EL (cell line): ENCODE measurements at places on chromosomes 7 and 10.

- no peak for DNase-seq
These were observed 17.3 kb downstream of the FAM107B start for GRCh38 chr10:14757394-14757793.

DNA sequence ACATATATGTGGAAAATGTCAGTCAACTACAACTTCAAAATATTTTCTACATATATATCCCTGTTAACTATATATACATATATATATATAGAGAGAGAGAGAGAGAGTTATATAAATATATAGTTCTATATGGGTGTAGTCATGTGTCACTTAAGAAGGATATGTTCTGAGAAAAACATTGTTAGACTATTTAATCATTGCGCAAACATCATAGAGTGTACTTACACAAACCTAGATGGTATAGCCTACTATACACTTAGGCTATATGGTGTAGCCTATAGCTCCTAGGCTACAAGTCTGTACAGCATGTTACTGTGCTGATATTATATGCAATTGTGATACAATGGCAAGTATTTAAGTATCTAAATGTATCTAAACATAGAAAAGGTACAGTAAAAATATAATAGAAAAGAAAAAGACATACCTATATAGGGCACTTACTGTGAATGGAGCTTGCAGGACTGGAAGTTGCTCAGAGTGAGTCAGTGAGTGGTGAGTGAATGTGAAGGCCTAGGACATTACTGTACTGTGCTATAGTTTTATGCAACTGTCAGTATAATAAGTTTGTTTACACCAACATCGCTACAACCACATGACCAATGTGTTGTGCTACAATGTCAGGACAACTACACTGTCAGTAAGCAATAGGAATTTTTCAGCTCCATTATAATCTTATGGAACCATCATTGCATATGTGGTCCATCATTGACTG, 18.0 kb upstream of the FGL2 start:
- no peak for DNase-seq

- no peak for DNase-seq
These were observed 3.9 kb downstream of the PTF1A start for GRCh38 chr10:23195846-23196600.

- DNase-seq: no peak
These were observed 70.6 kb downstream of the CALD1 start for GRCh38 chr7:134850066-134850465.

DNA sequence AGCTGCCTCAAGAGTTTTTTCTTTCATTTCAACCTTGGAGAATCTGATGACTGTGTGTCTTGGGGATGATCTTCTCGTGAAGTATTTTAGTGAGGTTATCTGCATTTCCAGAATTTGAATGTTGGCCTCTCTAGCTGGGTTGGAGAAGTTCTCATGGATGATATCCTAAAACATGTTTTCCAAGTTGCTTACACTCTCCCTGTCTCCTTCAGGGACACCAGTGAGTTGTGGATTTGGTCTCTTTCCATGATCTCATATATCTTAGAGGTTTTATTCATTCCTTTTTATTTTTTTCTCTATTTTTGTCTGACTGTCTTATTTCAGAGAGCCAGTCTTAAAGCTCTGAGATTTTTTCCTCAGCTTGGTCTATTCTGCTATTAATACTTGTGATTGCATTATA, 282.3 kb upstream of the CSTF2T start:
- no peak for DNase-seq

- DNase-seq: no peak
These were observed 21.4 kb upstream of the PAX2 start for GRCh38 chr10:100723770-100724530.

DNA sequence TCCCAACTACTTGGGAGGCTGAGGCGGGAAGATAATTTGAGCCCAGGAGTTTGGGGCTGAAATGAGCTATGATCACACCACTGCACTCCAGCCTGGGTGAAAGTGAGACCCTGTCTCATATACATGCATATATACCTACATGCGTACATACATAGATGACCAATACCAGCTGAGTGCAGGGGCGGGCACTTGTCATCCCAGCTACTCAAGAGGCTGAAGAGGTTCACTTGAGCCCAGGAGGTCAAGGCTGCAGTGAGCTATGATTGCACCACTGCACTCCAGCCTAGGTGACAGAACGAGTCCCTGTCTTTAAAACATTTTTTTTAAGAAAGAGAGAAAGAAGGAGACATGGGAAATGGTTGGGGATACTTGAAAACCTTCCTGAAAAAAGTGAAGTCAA, 17.4 kb upstream of the PROSER2 start:
- DNase-seq: no peak

GRCh38 chr10:63521416-63522276, 445 bp downstream of the REEP3 start:
- DNase-seq: peak; percentile 75

DNA sequence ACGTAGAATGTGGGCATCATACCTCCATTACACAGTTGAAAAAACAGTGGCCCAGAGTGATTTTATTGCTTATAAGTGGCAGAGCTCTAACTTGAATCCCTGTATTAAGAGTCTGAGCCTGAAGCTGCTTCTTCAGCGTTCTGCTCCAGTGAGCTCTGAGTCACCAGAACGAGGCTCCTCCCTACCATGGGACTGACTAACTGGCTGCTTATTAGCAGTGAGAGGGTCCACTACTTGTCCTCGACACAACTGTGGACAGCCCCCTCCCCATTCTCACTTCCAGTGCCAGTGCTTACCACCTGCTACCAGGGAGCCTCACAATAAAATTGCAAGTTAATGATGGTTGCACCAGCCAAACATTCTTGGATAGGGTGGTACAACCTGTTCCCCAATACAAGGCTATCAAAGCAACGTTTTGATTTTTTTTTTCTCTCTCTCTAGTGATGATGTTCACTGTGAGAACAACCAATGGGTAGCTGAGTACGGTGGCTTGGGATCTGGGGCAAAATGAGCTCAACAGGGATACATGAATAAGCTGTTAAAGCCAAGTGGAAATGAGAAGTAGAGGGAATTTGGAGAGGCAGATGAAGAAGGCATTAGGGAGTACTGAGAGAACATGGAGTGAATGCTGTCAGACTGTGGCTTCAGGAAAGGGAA, 2.7 kb upstream of the NRG3 start:
- no peak for DNase-seq

- DNase-seq: no peak
These were observed 310.5 kb upstream of the DGKB start for GRCh38 chr7:15213093-15213492.

- no peak for DNase-seq
These were observed 11.1 kb downstream of the C7orf57 start for GRCh38 chr7:48046458-48046857.

- no peak for DNase-seq
These were observed 23.4 kb downstream of the DOCK4 start for GRCh38 chr7:112182749-112183148.

- no peak for DNase-seq
These were observed 90.3 kb upstream of the TRIM24 start for GRCh38 chr7:138369797-138370196.

GRCh38 chr10:60480865-60481563, 91.3 kb upstream of the ANK3 start:
- DNase-seq: peak; percentile 87

GRCh38 chr7:101411508-101411874, 48.8 kb downstream of the COL26A1 start:
- no peak for DNase-seq

- DNase-seq: no peak
These were observed 196.0 kb upstream of the FZD8 start for GRCh38 chr10:35838054-35838453.

DNA sequence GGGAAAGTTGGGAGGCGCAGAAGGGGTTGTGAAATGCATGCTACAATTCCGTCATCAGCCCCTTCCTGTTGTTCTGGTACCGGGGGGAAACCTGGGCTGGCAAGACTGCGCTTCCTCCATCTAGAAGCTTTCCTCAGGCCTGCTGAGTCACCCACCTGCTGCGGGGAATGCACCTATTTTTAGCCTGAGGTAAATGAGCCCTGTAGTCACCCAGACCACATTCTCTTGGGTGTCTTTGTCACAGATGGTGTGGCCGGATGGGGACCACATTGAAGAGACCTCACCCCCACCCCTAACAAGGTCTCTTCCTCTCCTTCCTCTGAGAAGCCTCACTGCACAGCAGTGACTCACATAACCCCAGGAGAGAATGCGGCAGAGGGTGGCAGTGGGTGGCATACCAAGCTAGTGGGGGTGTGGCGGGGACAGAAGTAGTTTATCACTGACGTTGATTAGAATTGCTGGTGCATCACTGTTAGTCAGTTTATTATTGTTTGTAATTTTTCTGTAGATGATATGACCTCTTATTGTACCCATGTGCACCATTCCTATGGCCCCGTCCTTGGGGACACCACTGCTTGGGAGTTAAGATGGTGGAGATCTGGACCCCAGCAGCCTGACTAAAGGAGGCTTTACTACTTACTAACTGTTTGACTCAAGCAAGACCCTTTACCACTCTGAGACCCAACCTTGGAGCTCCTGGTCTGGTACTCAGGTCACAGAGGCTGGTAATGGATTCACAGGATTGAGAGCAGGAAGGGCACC, 83.0 kb upstream of the DUSP5 start:
- DNase-seq: peak; percentile 83

DNA sequence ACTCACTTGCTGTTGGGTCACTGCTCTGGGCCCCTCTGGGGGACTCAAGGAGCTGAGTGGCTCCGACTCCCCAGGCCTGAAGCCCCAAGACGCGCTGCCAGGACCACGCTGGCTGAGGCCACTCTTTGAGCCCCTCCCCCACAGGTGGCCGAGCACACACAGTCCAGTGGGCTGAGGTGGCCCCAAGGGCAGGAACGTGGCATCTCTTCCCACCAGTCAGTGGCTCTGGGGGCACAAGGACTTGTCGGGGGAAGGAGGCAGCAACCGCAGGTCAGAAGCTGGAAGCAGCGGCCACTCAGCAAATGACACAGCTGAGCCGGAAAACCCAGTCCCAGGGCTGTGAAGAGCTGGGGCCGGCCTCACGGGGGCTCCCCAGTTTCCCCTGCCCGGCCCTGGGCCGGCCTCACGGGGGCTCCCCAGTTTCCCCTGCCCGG, 24.1 kb downstream of the GRIFIN start:
- no peak for DNase-seq

- DNase-seq: no peak
These were observed 9.0 kb downstream of the NDST2 start for GRCh38 chr10:73802276-73802991.

DNA sequence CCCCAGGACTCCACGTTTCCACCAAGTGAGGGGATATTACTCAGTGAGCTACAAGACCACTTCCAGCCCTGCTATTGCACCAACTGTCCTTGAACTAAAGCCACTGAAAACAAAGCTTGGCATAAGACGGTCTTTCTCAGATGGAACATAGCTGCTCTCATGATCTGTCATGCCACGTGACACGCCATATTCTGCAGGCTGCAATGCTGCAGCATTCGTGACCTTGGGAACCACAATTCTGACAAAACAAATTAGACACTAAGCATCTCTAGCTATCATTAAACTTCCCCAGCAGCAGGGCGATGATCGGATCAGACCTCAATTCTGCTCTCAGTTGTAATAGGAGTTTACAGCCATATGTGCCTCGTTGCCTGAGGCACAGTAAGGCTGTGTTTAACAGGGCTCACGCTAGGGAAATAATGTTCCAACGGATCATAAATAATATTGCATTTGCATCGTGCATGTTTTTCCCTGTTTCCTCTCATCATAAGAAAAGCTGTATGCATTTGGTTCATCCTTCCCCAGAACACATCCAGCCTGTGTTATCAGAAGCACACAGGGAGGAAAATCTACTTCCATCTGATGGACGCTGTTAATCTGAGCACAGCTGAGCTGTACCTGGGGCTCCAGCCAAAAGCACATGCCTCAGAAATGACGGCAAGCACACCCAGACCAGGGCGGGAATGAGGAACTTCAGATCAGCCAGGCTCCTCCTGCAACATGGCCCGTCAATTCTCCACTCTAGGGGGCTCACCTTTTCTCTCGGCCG, 38.6 kb upstream of the CNPY1 start:
- DNase-seq: peak; percentile 45

GRCh38 chr10:105104297-105104696, 463.2 kb downstream of the SORCS3 start:
- DNase-seq: no peak

DNA sequence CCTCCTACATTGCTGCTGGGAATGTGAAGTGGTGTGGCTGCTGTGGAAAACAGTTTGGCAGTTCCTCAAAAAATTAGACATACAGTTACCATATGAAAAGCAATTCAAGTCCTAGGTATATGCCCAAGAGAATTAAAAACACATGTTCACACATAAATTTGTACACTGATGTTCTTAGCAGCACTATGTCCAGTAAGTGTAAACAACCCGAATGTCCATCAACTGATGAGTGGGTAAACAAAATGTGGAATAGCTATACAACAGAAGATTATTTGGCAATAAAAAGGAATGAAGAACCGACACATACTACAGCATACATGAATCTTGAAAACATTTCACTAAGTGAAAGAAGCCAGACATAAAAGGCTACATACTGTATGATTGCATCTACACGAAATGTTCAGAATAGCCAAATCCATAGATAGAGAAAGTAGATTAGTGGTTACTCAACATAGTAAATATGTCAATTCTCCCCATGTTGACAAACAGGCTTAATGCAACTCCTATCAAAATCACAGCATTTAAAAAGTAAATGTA, 17.2 kb downstream of the CEP41 start:
- DNase-seq: no peak

DNA sequence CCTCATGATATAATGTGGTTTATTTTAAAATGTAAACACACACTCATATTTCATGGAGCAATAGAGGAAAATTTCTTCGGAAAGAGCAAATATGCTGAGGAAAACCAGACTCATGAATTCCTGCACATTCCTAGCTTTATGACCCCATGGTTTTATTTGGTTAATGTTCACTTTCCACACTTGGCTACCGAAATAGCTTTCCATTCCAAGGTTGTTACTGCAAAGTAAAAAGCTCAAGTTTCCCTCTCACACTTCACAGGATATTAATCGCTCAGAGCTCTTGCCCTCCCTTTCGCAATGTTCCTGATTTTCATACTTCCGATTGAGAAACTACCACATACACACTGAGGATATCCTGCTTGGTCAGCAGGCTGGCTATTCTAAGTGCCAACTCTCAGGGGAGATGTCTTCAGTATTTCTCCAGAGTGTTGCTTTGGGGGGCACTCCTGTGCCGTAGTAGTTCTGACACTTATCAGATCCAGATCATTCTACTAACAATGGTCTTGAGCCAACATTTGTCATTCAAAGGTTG, 77.5 kb upstream of the STEAP1B start:
- DNase-seq: peak; percentile 97

DNA sequence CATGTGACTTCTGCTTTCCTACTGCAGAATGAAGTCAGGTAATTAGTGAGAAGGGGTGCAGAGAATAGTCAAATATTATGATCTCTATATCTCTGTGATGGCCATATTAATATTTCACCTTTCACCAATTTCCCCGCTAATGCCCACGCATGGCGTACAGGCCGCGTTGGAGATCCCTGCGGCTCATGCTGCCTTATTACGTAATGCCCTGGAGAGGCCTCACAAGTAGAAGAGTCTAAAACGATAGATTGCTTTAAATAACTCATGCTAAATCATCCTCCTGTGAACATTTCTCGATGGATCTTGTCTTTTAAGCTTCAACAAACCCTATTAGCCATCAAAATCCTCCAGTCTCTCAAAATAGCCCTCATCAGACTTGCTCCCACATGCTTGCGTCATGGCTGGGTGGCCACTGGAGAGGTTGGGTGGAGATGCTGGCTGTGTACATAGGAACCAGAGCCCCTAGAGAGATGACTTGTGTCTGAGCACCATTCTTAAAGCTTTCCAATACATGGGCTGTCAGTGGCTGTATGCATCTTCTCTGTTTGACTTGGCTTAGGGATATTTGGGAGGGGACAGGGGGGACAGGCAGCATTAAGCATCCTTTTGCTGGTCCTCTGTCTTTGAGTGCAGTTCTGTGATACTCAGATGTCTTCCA, 79.5 kb upstream of the INSYN2A start:
- no peak for DNase-seq
